ENCODE measurements at places on chromosomes 1 and 21. TPM values are rescaled to one million over a fixed set of nuclear protein-coding genes. Genes with fewer than 3 reads are reported as not detected.
A peak's percentile ranks its signal among the peaks of the same experiment; 100 is the strongest.

DNA sequence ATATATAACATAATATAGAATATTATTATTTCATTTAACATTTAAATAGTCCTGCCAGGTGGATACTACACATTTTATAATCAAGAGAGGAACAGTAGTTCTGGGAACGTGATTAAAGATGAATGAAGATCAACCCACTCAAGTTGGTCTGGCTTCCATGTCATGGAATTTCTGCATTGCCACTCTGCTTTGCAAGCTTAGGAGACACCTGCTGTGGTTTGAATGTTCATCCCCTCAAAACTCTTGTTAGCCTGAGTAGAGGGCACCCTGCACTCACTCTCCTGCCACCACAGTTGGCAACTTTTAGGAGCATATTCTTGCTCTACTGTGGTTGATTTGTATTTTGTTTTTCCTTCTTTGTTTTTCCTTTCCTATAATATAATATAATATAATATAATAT, 153.2 kb downstream of the GLUL start:
- DNase-seq: no peak

The RIPK4 gene
- 1.9 TPM for total RNA-seq

The MXRA8 gene
- 25.8 TPM for total RNA-seq

GRCh38 chr1:17112496-17113236, 6.6 kb downstream of the PADI2 start:
- DNase-seq: no peak

DNA sequence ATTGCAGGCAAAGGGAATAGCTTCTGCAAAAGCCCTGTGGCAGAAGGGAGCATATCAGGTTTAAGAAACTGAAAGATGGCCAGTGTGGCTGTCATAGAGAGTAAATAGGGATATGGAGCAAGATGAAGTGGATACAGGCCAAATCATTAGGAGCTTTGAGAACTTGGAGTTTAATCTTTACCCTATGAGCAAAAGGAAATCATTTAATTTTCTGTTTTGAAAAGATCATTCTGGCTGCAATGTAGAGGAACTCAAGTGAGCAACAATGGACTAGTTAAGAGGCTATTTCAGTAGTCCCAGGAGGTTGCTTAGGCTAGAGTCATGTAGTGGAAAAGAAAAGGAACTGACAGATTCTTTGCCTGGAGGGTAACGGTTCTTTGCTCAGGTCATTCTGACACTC, 47.2 kb downstream of the RAP1A start:
- no peak for DNase-seq

DNA sequence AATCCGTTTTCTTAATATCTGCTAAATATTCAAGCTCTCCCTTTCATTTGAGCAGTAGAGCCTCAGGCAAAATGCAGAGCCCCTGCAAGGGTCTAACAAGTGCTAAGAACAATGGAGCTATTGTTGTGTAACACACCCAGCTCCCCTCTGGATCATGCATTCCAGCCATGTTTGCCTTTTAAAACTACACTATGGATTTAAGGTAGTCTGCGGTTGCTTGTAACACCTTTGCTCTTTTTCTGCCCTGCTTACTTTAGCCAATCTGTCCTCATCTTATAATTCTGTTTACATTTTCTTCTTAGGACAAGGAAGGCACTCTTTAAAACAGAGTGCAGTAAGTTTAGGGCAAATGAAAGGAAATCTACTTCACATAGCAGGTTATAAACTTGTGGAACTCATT, 60.0 kb upstream of the C1orf105 start:
- no peak for DNase-seq

DNA sequence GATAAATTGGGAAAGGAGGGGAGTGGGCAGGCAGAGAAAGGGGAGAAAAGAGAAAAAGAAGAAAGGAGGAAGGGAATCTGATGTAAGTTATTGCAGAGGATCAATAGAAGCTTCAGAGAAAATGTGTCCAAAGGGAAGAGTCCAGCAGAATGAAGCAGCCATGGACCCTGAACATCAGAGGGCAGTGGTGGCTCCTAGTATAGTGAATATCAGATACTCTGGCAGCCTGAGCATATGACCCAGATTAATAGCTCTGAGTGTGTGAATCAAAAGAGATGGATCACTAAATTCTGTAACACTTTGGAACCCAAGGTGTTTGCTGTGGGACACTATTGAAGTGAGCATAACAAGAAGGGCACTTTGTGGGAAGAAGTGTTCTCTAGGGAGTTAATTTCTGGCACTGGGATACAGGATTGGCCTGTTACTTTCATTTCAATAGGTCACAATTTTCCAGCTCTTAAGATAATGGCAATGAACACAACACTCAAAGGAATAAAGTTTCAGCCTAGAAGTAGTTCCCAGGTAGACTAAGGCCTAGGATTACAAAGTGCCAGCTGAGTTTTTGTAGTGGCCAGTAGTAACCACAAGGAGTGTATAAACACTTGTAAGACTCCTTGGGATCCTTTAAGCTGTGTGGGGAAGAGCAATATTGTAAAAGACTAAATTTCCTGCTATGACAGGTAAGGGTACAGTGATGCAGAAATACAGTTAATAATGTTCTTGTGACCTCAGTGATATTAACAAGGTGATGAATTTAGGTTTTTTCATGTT, 164.5 kb upstream of the BEND5 start:
- DNase-seq: no peak

DNA sequence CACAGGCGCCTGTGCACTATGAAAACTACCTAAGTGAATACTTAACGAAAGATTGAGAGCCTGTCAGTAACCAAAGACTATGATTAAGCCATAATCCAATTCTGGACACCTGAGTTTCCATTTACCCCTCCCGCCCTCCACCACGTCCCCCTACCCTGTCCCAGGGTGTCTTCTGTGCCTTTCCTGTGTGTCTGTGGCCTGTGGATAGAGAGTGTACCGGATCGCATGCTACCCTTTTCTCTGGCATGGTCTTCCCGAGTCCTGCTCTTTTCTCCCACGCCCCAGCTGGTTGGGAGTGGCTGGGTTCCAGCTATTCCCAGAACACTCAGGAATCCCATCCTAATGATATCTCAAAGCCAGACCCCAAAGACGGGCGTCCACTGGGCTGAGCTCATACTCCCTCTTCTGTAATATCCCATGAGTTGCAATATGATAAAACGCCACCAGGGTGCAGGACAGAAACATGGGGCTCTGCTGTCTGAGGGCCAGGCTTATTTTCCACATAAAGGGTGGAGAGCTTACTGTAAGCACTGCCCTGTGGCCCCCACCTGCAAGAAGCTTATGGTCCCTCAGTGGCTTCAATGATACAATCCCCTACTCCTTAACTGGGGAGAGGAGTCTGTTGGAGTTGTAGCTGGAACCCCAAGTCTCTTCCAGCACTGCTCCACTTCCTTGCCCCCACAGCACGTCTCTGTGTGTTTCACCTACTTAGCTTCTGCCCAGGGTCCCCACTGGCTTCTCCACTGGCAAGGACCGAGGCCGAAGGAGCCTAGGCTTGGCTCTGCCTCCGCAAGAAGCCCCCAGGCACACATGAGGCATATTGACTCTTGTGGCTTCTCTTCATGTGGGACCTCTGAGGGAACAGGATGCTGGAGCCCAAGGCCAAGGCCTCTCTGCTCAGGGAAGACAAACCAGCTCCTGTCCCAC, 17.6 kb upstream of the ALX3 start:
- DNase-seq: no peak

The KCNAB2 gene
- total RNA-seq: 4.8 TPM

DNA sequence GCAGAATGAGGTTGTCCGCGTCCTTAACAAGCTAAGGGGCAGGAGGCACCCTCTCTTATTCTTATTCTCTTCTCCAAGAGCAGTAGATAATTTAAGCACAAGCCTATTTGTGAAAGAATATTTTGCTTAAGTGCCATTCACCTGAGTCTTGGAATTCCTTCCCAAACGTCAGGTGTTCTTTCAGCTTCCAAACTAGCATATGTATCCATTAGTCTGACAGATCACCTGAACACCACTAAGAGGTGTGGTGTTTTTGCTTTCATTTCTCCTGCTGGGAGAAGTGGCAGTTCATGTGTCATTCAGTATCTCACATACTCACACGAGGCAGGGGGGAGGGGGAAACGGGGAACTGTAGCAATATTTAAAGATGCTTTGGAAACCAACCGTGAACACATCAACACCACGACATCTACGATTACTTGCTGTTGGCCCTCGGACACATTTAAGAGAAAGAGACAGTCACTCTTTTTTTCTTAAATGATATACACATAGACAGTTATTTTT, 45.5 kb upstream of the RBM15 start:
- no peak for DNase-seq

- DNase-seq: no peak
These were observed 22.9 kb upstream of the ALDH4A1 start for GRCh38 chr1:18925279-18925678.

DNA sequence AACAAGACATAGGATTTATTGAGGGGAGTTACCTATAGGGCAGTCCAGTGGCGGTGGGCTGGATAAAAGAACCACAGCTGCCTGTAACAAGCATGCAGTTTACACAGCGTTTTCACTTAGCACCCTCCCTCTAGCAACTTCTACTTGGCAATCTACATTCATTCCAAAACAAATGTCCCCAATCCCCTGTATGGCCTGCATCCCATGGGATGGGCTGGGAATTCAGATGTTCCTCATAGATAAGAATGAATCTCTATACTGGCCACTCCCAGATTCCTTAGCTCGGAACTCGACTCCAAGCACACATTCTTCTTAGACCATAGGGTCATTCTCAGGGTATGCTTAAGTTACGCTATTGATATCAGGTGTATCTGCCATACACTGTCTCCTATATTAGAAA, 33.3 kb downstream of the PCP4 start:
- no peak for DNase-seq

- DNase-seq: no peak
These were observed 75.2 kb downstream of the KIFAP3 start for GRCh38 chr1:169999331-169999741.

DNA sequence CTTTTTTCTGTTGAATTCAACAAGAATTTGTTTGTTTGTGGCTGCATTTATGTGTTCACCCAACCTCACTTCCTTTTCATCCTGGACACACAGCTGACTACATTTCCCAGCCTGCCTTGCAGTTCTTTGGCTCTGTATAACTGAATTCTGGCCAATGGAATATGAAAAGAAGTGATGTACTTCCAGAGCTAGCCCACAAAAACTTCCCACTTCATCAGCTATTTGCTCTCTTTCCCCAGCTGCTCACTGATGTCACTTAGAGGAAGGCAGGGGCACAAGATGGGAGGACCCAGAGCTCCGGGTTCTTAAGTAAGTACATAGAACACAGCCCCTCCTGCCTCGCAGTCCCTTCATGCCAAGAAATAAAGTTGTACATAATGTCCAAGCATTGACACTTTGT, 235.0 kb upstream of the FGGY start:
- peak; percentile 84 for DNase-seq

- DNase-seq: no peak
These were observed 87.5 kb downstream of the FGGY start for GRCh38 chr1:59384443-59384842.

GRCh38 chr1:96713649-96714048, 7.9 kb upstream of the PTBP2 start:
- DNase-seq: no peak

The RNU1-3 gene
- total RNA-seq: under 0.01 TPM

DNA sequence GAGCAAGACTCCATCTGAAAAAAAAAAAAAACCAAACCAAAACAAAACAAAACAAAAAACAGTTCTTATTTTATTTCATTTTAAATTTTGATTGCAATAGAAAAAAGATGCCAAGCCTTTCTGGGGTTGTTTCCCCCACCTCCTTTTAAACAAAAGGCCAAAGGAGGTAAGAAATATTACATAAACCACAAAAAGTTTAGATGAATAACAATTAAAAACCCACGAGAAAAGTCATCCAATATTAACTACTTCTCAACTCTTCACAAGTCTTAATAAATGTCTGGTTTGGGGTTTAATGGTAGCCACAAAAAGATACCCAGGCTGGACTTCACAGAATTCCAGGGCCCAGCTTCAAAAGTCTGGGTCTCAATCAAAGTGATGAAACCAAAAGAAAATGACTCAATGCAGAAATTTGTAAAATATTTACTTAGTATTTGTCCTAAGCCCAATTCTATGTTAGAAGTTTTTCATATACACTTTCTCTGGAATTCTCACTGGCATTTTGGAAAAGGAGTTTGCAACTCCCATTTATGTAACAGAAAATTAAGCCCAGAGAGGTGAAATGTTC, 47.0 kb upstream of the SDC3 start:
- no peak for DNase-seq

GRCh38 chr1:94755675-94756074, 64.5 kb upstream of the SLC44A3 start:
- DNase-seq: no peak

- DNase-seq: no peak
These were observed 5.9 kb downstream of the KRTAP10-1 start for GRCh38 chr21:44533891-44534627.

GRCh38 chr1:45730075-45730779, 20.2 kb downstream of the IPP start:
- no peak for DNase-seq

The FAF1 gene
- total RNA-seq: 28.3 TPM

DNA sequence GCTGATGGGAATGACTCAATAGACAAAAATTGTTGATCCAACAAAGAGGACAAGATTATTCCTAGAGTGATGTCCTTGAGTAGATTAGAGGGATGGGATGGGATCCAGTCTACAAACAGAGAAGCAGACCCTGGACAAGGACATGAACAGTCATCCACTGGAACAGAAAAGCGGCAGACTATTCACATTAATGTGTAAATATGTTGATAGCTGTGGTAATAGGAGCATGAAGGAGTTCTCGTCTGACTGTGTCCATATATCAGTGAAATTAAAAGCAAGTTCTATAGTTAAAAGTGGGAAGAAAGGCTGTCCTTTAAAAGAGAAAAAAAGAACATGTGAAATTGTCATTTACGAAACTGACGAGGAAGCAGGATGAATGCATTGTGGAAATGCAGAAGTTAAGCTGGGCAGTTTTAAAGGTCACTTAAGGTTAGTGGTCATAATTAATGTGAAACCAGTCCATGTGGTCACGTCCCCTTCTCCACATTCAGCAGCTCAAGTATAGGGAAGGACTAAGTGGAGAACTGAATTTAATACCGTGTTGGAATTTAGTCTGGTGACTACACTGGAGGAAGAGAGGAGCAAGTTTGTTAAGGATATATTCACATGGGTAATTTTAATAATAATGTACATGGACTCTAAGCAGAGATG, 62.1 kb downstream of the PIK3R3 start:
- DNase-seq: no peak

The CFHR1 gene
- not detected for total RNA-seq

The SPRR1A gene
- total RNA-seq: not detected

The PPIAL4G gene
- total RNA-seq: not detected
